Karpas-422 (cell line): ENCODE measurements at places on chromosomes 4 and X. TPM values are rescaled to one million over a fixed set of nuclear protein-coding genes. Genes with fewer than 3 reads are reported as not detected.

- H3K36me3 ChIP-seq, result peaks cover 3% of the 10 kb centered on the region; the same call in 1 of the 2 replicates
- H3K4me3 ChIP-seq, result no peak overlapping the region
Measured at GRCh38 chr4:1226144-1226481, 22.8 kb downstream of the CTBP1 start.

GRCh38 chrX:9456250-9457074, 8.4 kb upstream of the TBL1X start:
- no peak overlapping the region for H3K27ac ChIP-seq
- no peaks in the 10 kb centered on the region for H3K36me3 ChIP-seq
- no peaks in the 10 kb centered on the region for H3K27me3 ChIP-seq
- no peak overlapping the region for H3K4me3 ChIP-seq
- DNase-seq, result no peak
- peaks cover 5% of the 10 kb centered on the region for H3K4me1 ChIP-seq

- no peaks in the 10 kb centered on the region for H3K4me1 ChIP-seq
- no peaks in the 10 kb centered on the region for H3K36me3 ChIP-seq
- peak; percentile 77 for DNase-seq
- H3K27ac ChIP-seq, result no peak overlapping the region
Measured at GRCh38 chrX:72297953-72298730, 7.6 kb downstream of the CITED1 start.

DNA sequence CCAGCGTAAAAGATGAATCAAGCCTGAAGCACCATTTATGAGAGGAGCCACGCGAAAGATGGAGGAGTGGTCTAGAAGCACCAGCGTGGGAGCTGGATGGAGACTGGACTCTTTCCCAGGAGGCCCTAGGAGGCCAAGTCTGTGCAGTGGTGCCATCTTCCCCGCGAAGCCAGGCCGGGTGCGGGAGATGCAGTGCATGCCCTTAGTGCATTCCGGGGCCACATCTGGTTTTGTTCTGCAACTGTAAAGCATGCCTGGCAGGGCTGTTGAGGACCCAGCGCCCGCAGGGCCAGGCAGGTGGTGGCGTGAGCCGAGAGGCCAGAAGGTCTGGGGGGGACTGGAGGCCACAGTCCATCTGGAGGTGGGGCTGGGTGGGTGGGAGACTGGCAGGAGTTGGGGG, 78.6 kb upstream of the ADRA2C start:
- H3K27me3 ChIP-seq, result no peaks in the 10 kb centered on the region
- H3K4me1 ChIP-seq, result no peaks in the 10 kb centered on the region
- H3K4me3 ChIP-seq, result no peak overlapping the region

Gene CXorf49
- not detected in 2 replicates for total RNA-seq

Gene ODAM
- not detected in 2 replicates for total RNA-seq

- no peaks in the 10 kb centered on the region for H3K27me3 ChIP-seq
- no peak for DNase-seq
- no peak overlapping the region for H3K4me3 ChIP-seq
- H3K27ac ChIP-seq, result no peak overlapping the region
- no peaks in the 10 kb centered on the region for H3K4me1 ChIP-seq
- H3K36me3 ChIP-seq, result no peaks in the 10 kb centered on the region
Measured at GRCh38 chrX:107574054-107574683, 54.1 kb upstream of the PRPS1 start.

Gene MTHFD2L
- total RNA-seq, result 10.5 and 23.6 TPM in 2 replicates

GRCh38 chrX:53261355-53261972, 19.9 kb downstream of the IQSEC2 start:
- no peaks in the 10 kb centered on the region for H3K36me3 ChIP-seq
- H3K27me3 ChIP-seq, result no peaks in the 10 kb centered on the region
- DNase-seq, result no peak

Gene PHEX
- total RNA-seq, result 1.3 TPM in 1 of 2 replicates, not detected in the other
